Gastrocnemius medialis (tissue), 4 donors: ENCODE measurements at places on chromosomes 3 and 15. TPM values are rescaled to one million over a fixed set of nuclear protein-coding genes. Genes with fewer than 3 reads are reported as not detected.

GRCh38 chr3:67656614-67657013 is 2.2 kb upstream of the SUCLG2 start:
- no peak for DNase-seq

GRCh38 chr3:42509111-42509510 is 6.7 kb downstream of the VIPR1 start:
- DNase-seq: no peak

Gene DBR1
- 6.5 TPM for total RNA-seq

DNA sequence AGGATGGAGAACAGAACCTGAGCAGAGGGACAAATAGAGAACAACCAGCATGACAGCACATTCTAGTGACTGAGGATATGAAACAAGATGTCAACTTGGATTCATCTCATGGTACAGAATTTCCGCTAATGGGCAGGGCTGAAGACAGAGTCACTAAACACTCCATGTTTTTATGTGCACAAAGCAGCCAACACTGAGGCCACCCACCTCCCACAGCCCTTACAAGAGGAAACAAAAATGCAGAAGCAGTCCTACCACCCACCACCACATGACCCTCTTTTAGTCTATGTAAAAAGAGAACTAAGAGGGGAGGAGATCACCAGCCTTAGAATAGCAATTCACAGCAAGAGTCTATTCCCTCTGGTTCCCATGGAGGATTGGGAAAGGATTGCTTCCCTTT is 131.4 kb upstream of the UBE2E2 start:
- DNase-seq: no peak

DNA sequence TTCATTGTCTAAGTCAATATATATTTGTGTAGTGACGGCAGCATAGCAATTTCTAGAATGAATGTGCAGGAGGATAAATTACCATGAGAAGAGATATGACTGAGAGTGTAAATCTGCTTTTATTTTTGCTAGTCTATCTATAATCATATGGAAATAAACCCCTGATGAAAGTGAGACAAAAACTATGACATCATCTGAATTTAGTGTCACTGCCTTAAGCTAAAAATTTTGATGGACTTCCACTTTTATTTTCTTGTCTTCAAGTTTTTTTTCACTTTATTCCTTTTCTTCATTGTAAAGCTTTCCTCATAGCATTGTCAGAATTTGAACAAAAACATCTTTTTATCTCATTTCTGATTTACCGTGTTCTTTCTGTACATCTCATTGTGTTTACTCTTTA is 242.0 kb downstream of the CHST2 start:
- DNase-seq: no peak

Gene SLC22A14
- total RNA-seq: not detected

DNA sequence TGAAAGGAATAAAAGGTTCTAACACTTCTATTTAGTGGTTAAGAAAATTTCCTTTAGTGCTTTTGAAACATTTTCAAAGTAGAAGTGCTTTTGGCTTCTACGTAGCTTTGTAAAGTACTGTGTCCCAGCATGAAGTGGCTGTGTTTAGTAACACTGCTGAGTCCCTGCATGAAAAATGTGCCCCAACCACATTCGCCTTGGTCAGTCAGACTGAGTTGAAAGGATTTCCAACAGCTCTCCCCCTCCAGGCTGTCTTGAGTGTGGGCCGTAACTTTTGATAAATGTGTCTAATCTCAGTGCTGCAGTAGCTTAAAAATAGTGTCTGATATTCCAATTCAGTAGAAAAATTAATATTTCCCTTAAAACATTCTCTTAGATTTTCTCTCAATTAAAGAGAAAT is 115.0 kb downstream of the NR1D2 start:
- no peak for DNase-seq
